ENCODE measurements at places on chromosomes 2 and 18.

GRCh38 chr2:58739033-58739432 is 497.9 kb upstream of the FANCL start:
- no peak for DNase-seq

GRCh38 chr2:106161938-106162820 is 31.9 kb downstream of the UXS1 start:
- DNase-seq: no peak

GRCh38 chr18:36265015-36265414 is 32.5 kb upstream of the FHOD3 start:
- DNase-seq: no peak

GRCh38 chr18:78180741-78181140 is 798.9 kb upstream of the SALL3 start:
- no peak for DNase-seq

- no peak for DNase-seq
Observed at GRCh38 chr2:101018934-101019333, 16.8 kb downstream of the RPL31 start.

DNA sequence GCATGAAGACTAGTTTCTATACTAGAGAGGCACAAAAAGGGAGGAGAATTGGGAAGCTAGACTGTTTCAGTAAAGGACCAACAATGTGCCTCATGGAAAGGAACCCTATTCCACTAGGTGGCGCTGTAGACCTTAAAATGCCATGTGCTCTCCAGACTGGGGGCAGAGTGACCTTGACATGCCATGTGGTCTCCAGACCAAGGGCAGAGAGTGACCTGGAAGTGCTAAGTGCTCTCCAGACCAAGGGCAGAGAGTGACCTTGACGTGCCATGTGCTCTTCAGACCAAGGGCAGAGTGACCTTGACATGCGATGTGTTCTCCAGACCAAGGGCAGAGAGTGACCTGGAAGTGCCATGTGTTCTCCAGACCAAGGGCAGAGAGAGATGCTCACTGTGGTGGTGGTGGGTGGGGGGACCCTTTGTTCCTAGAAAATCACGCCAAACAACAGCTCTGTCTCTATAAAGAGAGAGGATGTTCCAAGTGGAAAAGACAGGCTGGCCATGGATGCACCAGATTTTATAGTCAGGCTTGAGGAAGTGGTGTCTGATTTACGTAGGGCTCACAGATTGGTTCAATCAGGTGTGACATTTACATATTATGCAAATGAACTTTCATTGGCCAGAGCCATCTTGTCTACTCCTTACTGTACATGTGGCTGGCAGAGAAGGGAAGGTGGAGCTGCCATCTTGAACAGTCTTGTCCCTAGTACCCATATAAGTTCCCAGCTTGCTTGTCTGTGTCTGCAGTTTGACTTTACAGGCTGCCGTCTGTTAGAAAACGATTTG is 344.0 kb upstream of the DDX18 start:
- no peak for DNase-seq

- no peak for DNase-seq
Observed at GRCh38 chr18:13893418-13893760, 21.9 kb downstream of the MC2R start.

DNA sequence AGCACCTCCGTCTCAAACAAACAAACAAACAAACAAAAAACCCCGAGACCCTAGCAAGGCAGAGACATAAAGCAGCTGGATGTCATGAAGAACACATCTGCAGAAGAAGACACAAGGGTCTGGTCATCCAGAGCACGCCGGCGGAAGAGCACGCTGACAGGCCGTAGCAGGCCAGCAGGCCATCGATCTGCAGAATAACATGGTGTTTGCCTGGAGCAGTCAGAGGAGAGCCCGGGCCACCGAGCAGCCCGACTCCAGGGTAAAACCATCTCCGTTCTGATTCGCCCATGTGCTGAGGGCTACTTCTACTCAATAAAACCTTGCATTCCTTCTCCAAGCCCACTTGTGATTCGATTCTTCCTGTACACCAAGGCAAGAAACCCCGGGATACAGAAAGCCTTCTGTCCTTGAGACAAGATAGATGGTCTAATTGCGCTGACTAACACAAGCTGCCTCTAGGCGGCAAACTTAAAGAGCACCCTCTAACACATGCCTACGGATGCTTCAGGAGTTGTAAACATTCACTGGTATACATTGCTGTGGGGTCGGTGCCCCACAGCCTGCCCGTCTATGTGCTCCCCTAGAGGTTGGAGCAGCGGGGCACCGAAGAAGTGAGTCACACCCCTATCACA is 549.8 kb upstream of the NRXN1 start:
- DNase-seq: no peak

GRCh38 chr2:27886322-27886721 is 3.9 kb downstream of the RBKS start:
- DNase-seq: no peak

DNA sequence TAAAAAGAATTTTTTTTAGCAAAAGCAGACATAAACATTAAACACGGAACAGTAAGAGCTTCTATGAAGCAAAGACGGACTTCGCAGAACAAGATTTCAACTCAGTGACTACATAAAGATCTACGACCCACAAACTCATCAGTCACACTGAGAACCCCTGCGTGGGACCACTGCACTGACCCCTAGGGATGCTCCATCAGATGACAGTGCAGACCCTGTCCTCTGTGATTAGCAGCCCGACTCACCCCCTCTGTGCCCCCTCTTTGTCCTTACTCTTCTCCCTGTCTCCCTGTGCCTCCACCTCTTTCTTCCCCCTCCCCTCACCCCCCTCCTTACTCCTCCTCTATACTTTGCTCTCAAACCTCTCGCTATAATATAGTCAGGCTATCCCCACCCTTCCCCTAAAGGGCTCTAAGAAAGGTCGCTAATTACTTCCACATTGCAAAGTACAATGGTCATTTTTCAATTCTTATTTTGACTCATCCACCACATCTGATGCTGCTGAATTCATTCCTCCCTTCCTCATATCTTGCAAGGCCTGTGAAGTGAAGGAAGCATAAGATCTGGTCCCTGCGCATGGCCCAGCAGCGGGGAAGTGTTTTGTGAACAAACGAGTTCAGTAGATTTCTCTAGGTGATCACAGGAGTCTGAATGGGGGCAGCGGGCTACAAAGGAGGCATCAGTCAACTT is 89.3 kb downstream of the CABYR start:
- DNase-seq: no peak

DNA sequence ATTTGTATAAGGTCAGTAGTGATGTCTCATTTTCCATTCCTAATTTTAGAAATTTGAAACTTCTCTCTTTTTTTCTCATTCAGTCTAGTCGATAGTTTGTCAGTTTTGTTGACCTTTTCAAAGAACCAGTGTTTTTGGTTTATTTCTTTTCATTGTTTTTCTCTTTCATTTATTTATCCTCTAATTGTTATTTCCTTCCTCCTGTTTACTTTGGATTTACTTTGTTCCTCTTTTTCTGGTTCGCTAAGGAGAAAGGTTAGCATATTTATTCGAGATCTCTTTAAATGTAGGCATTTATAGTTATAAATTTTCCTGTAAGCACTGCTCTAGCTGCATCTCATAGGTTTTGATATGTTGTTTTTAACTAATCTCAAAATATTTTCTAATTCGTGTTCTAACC is 65.1 kb upstream of the TXNDC2 start:
- no peak for DNase-seq
